ENCODE measurements at places on chromosomes 16 and 17.

DNA sequence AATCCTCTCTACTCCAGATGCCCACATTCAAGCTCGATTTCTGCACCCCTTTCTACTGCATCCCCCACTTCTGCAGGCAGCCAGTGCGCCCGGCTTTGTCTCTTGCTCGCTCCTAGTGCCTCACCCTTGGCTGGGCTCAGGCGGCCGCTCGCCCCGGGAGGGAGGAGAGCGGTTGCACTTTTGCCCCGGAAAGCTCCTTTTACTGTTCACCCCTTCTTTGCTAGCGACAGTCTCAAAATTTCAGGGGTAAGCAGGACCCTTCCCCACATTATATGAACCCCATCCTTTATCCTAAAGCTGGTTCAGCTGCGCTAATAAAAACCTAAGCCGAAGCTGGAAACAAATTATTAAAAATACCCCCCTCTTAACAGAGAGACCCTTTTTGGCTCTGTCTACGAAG, 1.0 kb downstream of the HOXB5 start:
- DNase-seq: no peak

GRCh38 chr16:57284209-57284951, at the start of gene PLLP:
Gene PLLP, minus strand, starts transcription at chr16:57284672. Its CDS starts 132 bp downstream, at chr16:57284540.
- DNase-seq: peak; percentile 66

- no peak for DNase-seq
Observed at GRCh38 chr16:22728167-22728836, 85.7 kb upstream of the HS3ST2 start.

DNA sequence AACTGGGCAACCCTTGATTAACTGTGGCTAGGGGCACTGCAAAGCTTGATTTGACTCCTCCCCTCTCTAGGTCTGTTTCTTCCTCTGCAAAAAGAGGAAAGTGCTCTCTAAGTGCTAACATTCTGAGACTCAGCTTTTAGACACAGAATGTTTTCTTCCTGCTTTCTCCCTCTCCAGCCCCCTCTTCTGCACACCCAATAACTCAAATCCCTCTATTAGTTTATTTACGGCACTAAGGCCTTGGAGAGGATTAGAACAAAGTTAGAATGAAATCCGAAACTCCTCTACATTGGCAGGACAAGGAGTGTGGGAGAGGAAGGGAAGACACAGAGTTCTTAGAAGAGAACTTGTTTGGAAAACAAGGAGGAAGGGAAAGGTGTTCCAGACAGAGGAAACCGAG, 3.3 kb upstream of the SBK1 start:
- no peak for DNase-seq

GRCh38 chr16:84680165-84680842, 19.5 kb upstream of the USP10 start:
- no peak for DNase-seq

DNA sequence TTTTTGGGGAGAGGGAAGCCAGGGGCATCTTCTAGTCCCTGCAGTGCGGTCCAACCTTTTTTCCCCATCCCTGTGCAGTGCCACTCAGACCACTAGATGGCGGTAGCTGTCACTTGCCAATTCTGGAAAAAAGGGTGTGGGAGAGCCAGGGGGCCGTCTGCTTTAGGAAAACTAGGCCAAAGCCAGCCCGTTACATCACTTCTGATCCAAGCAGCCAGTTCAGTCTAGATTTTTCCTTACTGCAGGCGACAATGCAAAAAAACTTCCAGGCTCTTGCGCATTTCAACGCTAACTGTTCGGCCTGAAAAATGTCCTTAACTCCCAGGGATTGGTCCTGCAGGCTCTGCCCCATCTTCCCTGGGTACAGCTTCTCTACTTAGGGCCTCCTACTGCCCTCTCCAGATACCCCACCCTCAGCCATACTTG, 69.2 kb upstream of the CES5A start:
- peak; percentile 87 for DNase-seq

DNA sequence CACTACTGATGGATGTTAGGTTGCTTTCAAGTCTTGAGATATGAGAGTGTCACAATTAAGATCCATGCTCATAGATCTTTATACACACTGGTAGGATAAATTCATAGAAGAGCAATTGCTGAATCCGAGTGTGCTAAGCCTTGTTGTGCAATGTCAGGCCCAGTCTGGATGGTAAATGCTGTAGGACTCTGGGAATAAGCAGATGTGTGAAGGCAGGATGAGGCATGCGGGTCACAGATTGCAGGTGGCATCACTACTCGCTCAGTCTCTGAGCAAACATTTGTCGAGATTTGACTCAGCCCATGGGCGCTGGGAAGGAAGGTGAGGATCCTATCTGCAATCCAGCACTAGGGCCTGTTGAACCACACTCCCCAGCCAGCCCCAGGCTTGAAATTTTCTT, 40.7 kb downstream of the TMEM186 start:
- no peak for DNase-seq

DNA sequence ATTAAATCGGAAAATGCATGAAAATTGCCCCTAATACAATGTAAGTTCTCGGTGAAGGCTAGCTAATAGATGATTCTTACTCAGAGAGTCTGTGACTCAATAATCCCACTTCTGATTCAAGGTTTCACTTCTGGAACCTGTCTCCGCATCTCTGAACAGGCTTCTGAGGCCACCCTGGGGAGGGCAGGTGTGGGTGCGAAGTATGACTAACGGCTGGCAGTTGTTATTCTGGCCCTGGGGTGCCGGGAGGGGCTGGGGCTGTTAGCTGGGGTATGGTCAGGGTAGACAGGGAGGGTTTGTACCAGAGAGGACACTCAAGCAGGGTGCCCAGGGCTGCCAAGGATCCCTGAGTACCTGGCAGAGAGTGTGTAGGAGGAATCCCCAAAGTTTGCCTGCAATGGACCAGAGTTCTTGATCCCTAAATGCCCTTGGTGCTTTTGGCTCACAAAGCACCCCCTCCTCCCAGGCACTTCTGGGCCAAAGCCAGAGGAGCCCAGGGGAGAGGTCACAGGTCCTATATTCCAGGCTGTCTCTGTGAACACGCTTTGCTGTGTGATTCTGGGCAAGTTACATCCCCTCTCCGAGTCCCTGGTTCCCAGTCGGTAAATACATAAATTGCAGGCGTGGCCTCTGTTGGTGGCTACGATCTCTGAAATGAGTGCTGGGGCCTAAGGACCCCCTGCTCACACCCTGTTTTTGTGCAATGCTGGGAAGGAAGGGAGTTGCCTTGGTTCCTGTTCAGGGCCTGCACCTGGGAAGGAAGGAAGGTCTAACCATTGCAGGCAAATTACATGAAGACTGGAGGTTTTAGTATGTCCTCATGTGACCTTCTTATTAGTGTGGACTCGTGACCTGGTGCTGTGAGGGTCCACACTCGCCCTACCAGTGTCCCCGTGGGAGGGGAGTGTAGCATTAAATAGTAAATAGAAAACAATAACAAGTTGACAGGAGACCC, 49.9 kb upstream of the CPNE2 start:
- no peak for DNase-seq

- no peak for DNase-seq
Observed at GRCh38 chr17:18218756-18219415, 6.5 kb upstream of the LLGL1 start.

DNA sequence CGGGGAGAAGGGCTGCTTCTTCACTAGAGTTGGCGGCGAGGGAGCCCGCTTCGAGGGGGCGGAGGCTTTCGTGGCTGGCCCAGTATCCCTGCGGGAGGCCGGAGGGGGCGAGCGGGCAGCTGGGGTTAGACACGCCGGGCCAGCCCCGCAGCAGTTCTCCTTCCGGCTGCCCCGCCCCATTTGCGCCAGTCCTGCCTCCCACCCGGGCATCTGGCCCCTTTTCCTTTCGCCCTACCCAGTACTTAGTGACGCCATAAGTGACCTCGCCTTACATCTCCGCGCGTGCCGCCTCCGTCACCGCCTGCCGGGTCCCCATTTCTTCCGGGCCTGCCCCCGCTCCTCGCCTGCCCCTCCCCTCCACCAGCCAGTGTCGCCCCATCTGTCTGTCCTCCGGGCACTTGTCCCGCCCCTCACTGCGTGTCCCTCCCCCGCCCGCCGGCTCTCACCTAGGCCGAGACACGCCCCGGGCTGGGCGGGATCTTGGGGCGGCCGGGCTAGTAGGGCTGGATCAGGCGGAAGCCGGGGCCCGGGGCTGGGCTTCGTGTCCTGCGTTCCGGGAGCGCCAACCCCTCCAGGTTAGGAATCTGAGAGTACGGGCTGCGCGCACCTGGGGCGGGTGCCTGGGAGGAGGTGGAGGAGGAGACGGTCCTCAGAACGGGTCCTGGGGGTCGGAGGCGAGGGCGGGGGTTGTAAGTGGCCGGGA, 14.3 kb downstream of the SPATA32 start:
- DNase-seq: peak; percentile 94

GRCh38 chr17:50719924-50720794, 756 bp downstream of the LUC7L3 start:
- no peak for DNase-seq

DNA sequence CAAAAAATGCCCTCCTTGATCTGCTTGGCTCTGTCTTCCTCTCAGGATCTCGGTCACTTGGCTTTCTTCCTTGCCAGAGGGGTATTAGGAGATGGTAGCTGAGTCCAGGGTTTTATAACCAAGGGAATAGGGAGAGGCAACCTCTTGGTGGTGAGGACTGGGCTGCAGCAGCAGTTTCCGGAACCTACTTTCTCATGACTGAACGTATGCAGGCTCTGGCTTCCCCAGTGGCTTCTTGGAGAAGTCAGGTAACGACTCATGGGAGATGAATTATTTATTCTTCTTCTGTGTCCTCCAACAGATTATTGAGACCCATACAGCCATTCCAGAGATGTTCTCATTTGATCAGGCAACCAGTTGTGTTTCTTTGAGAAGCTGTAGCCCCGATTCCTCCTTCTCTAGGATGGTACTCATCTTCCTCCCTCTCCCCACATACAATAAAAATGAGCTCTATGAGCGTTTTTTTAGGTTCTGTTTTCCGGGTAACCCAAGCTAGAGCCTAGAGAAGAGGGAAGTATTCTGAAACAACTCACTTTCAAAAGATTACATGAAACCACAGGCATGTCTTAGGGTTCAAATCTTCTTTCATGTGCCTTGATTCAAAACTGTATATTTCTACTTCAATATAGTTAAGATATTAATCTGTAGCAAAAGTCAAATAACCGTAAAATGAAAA, 22.3 kb upstream of the DHX40 start:
- no peak for DNase-seq

DNA sequence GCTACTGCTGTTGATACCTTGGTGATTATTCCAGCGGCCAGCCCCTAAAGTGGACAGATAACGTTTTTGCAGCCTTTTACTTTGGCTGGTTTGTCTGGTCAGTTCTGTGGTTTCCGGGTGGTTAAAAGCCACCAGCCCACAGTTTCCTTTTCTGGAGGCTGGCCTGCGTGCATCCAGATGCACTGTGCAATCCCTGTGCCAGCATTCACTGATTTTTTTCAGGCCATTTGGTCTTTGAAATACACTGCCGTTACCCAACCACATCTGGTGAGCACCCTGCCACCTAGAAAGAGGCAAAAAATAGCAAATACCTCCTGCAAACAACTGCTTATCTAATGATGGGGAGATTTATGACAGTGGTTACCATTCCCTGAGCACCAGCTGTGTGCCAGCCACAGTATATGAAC, 797 bp downstream of the NUDT7 start:
- DNase-seq: no peak

GRCh38 chr17:81114351-81115093, 50.8 kb upstream of the PVALEF start:
- DNase-seq: no peak

GRCh38 chr16:61858988-61859387, 177.2 kb downstream of the CDH8 start:
- no peak for DNase-seq

- peak; percentile 9 for DNase-seq
Observed at GRCh38 chr17:74119049-74119580, 84.4 kb upstream of the RPL38 start.

- peak; percentile 29 for DNase-seq
Observed at GRCh38 chr17:5541610-5542202, 42.6 kb downstream of the NLRP1 start.

DNA sequence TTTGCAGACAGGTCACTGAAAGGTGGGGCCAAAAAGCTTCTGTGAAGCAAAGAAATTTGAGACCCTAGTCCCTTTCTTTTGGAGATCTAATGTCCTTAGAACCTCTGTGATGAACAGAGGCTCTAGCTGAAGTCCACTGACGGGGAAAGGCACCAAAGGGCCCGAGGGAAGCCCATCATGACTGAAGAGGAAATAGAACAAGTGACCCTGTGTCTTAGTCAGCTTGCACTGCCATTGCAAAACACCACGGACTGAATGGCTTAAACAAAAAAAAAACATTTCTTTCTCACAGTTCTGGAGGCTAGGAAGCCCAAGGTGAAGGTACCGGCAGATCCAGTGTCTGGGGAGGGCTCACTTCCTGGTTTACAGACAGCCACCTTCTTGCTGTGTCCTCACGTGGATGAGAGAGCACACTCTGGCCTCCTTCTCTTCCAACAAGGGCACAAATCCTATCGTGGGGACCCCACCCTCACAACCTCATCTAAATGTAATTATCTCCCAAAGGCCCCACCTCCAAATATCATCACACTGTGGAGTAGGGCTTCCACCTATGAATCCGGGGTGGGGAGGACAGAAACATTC, 24.3 kb upstream of the ASGR2 start:
- DNase-seq: no peak

DNA sequence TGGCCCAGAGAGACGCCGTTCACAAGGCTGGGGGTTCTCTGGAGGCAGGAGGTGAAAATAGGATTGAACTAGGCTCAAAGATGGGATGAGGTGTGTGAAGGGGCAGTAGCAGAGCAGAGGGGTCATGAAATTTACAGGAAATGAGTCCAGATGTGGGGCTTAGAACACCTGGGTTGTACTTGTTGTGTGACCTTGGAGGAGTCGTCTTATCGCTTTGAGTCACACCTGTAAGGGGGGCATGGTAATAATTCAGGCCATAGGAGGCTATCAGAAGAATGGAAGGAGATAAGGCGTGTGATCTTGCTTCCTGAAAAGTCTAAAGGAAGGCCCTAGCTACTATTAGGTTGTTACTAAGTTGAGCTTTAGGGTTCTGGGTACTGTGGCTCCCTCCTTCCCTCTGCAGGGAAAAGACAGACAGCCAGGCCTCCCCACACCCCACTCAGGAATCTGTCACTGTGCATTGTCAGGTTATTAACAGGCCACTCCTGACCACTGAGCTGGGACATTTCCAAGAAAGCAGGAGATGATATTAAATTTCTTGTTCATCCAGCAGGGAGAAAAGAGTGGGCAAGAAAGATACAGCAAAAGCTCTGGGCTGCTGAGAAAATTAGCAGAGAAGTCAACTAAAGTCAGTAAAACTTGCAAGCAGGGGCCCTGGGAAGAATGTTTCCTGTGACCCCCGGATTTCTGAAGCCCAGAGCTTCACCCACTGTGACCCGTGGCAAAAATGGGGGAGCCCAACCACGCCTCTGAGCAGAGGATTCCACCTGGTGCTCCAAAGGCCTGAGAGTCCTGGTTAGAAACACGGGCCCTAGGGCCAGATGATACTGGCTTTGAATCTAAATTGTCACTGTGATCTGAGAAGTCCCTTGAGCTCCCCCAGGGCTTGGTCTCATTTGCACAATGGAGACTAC, 6.0 kb upstream of the CDC42EP4 start:
- DNase-seq: no peak

- DNase-seq: no peak
Observed at GRCh38 chr17:21239680-21240368, 13.4 kb downstream of the NATD1 start.
